Hematopoietic multipotent progenitor cell treated with erythropoietin and hydrocortisone succinate and interleukin-3 and kit ligand, for 4 days (in vitro differentiated cells): ENCODE measurements at places on chromosomes 5 and 9.

GRCh38 chr5:35518104-35518503 is 99.6 kb upstream of the SPEF2 start:
- peak; percentile 47 for DNase-seq

DNA sequence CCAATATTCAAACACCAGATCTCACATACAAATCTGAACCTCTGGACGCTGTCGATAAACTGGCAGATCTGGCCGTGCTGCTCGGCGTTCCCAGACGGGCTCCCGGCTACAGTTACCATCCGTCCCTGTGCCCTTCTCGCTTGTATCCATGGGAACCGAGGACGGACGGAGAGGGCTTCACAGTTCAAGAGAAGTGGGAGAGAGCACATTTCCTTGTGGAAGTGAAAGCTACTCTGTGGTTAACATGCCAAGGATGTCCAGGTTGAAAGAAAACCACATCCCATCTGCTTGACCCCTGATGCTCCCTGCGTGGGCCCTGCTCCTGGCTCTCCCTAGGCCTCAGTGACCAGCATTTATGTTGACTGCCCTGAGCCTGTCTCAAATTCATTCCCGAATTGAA is 6.3 kb upstream of the DBN1 start:
- no peak for DNase-seq

GRCh38 chr9:13358128-13358527 is 78.6 kb upstream of the MPDZ start:
- DNase-seq = no peak

DNA sequence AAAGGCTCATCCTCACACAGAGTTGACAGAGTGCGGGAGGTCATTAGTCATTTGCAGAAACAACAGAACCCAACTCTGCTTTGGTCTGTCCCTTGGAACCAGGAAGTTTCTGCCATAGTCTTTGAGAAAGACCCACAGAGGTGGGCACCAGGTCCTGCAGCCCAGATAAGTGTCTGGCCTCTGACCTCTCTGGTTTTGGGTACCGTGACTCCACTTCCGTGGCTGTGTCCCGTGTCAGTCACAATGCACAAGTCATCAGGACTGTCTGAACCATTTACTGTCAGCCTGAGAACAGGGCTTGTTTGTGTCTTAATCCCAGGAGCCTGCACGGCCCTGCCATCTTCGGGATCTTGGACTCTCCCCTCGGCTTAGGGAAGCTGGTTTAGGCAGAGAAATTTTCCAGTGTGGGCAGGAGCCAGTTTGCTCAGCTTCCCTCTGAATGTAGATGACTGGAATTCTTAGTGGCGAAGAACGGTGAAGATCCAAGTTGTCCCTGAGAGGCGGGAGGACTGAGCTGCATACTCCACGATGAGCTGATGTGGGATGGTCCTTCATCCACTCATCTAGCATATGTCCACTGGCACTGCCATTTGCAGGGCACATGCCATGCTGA is 11.9 kb downstream of the GSN start:
- no peak for DNase-seq

GRCh38 chr5:386432-387341 is 56.3 kb upstream of the EXOC3 start:
- DNase-seq = no peak

DNA sequence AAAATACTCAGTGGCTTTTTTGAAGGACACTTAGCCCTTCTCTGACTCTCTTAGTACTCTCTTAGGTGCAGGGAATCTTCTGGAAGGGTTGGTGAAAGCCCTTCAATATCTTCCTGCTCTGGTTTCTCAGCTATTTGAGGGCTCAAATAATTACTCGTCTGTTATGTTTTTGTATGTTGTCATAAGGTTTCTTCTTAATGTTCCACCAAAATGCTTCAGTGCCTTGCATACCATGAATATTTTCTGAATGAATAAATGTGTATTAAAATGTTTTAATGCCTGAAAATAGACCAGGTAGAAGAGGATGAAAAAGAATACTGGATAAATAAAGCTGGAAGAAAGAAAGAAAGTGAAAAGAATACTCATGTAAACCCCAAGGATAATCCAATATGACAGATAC is 124.3 kb downstream of the STK32A start:
- DNase-seq = no peak

GRCh38 chr5:56735849-56736641 is 79.3 kb upstream of the MAP3K1 start:
- DNase-seq = peak; percentile 71

DNA sequence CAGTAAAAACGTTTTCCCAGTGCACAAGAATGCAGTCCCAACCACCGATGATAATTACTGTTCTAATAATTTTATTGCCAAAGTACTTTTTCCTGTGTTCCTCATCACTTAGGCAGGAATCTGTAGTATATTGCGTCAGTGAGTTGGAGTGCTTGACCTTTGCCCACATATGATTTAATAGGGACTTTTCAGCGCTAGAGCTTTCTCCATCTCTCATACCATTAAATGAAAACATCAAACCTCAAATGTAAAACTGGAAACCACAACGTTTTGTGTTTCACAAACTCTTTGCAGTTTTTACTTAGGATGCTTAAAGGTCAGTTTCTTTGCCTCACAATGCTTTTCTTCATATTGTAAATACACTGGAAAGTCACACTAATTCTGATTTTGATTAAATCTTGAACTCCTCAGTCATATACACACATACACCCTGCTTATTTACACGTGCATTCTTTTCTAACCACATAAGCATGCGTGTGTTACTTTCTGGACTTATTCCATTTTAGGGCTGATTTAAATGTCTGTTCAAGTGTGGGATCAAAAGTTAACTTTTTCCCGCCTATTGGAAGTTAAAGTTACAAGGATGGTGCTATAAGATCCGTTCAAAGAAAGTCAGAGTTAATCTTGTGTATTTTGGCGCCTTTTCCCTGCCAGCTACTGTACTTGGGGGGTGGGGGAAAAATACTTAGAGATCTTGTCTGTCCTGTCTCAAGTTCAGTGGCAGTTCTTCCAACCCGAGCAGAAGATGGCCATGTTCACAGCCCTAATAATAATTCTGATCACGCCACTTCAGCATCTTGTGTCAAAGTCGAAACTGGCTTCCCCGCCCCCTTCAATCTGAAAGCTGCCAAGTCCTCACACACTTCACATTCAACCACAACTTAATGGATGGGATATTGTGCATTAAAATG is 6.6 kb upstream of the NFIB start:
- DNase-seq = no peak

DNA sequence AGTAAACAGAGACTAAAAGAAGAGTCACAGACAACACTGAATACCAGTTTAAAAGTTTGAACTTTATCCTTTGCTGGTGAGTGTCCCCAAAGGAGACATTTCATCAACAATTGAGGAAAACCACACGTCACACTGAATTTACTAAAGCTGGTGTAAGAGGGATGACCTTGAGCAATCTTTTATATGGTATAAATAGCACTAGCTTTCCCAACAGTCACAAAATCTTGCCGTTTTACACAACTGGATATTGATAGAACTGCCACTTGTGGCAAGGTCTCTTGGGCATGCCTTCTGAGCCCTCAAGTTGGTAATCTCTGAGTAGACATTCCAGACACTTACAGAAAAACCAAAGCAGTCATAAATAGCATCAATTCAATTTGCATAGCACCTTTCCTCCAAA is 311.5 kb upstream of the TARS1 start:
- DNase-seq = no peak

GRCh38 chr5:56460195-56460546 is 227.0 kb upstream of the ANKRD55 start:
- DNase-seq = no peak

DNA sequence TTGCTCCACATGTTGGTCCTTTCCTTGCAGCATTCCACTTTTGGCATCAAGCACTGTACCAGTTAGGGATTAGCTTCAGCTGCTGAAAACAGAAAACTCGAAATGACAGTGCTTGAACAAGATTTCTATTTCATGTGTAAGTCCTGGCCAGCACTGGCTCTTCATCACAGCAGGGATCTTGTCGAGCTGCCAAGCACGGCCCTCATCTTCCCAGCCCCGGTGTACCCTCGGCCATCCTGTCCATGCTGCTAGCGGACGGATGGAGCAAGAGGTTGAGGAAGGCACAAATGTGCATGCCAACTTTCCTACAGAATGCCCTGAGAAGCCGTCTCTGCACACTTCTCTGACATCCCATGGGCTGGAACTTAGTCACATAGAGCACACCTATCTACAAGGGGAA is 130.6 kb downstream of the TENT4A start:
- no peak for DNase-seq

DNA sequence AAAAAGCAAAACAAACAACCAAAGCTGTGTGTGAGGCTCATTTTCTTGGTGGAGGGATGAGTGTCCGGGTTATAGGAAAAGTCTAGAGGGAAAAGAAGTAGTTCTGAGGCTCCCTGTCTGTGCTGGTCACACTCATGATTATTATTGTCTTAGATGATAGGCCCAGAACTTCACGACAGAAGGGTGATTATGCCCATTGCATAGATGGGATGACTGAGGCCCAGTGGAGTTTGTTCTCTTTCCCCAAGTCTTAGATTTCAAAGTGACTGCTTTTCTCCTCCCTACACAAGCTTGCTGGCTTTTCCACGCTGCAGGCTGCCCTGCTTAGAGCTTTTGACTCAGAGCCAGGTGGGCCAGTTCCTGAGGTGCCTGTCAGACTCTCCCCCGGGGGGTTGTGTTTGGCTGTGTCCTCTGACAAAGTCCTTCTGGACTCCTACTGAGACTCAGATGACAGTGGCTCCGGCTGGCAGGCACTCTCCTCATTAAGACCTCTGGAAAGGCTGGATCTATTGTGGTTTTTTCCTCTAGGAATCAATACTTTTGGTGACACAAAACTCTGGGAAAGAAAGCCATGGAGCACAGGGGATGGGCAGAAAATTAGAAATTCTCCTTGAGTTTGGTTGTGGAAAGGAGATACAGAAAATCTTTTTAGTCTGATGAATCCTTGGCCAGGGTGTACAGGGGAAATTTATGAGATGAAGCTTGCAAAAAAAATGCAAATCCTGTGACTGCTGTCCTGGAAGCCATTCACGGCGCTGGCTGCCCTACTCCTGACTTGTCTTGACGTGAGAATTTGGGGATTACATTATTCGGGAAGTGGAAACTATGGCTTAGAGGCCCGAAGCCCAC is 120.9 kb downstream of the NSG2 start:
- DNase-seq = no peak

DNA sequence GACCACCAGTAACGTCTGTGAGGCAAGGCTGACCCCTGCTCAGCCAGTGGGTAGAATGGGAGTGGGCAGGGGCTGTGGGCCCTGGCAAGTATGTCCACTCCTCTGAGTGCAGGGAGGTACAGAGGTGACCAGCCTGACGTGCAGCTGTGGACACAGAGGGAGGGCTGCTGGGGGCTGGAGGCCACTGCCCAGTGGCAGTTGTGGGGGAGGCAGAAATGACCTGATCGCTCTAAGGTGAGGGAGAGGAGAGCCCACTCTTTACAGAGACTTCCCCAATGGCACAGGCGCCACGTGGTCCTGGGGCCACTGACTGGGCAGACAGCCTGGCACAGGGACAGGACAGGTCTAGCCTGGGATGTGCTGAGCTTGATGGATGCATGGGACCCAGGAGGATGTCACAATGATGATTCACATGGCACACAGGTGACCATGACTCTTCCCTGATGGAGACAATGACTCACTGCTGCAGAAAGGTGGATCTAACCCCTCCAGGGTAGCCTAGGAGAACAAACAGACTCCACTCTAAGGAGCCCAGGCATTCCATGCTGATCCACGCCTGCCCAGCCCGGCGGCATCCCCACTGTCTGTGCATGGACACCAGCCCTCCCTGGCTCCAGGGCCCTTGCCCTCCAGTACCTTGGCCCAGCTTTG is 7.7 kb downstream of the LPCAT1 start:
- no peak for DNase-seq

- DNase-seq = peak; percentile 25
These were observed 297.1 kb downstream of the KCTD16 start for GRCh38 chr5:144467792-144468191.

GRCh38 chr5:179700401-179700918 is 1.7 kb downstream of the CANX start:
- peak; percentile 72 for DNase-seq

- DNase-seq = no peak
These were observed 237.5 kb downstream of the GADD45G start for GRCh38 chr9:89842267-89842768.

GRCh38 chr9:97853844-97854695 is 1.0 kb downstream of the FOXE1 start:
- peak; percentile 79 for DNase-seq

GRCh38 chr9:114433720-114434255 is 46.0 kb upstream of the AKNA start:
- no peak for DNase-seq
